Naive thymus-derived CD4-positive, alpha-beta T cell (primary cell): ENCODE measurements at places on chromosomes 6 and 20. TPM values are rescaled to one million over a fixed set of nuclear protein-coding genes. Genes with fewer than 3 reads are reported as not detected.

RAET1E gene
- total RNA-seq = not detected

TMC2 gene
- total RNA-seq = not detected

FAM209B gene
- total RNA-seq = 3.9 TPM

CAPN11 gene
- total RNA-seq = 0.66 TPM

SDCBP2 gene
- total RNA-seq = 1.4 TPM

ELOVL2 gene
- total RNA-seq = not detected

ZBP1 gene
- 24.7 TPM for total RNA-seq

CLPSL1 gene
- not detected for total RNA-seq

C20orf202 gene
- 0.22 TPM for total RNA-seq

DSP gene
- not detected for total RNA-seq

TMEM74B gene
- total RNA-seq = 0.46 and 0.60 TPM in 2 replicates

SLC22A1 gene
- not detected for total RNA-seq

CCM2L gene
- not detected for total RNA-seq

REM1 gene
- total RNA-seq = not detected in 2 replicates

ZSCAN12 gene
- total RNA-seq = 6.6 and 7.4 TPM in 2 replicates

IL17A gene
- not detected for total RNA-seq
